ENCODE measurements at places on chromosomes 13 and 19. TPM values are rescaled to one million over a fixed set of nuclear protein-coding genes. Genes with fewer than 3 reads are reported as not detected.

Gene ADAMTS10
- not detected for total RNA-seq

Gene DEDD2
- 17.3 TPM for total RNA-seq

Gene ADGRE1
- total RNA-seq = not detected

Gene TIMM50
- 36.0 TPM for total RNA-seq

Gene GPR12
- total RNA-seq = not detected

Gene CGB2
- total RNA-seq = not detected

Gene SLITRK6
- 20.3 TPM for total RNA-seq

Gene GPR180
- total RNA-seq = 11.5 TPM

Gene CPB2
- not detected for total RNA-seq

Gene ADGRL1
- total RNA-seq = 9.0 TPM

Gene PLK5
- not detected for total RNA-seq

Gene ACER1
- total RNA-seq = not detected

Gene ZNF667
- 8.7 TPM for total RNA-seq

Gene FFAR1
- total RNA-seq = not detected

Gene SLC10A2
- total RNA-seq = not detected

Gene LIM2
- total RNA-seq = not detected

Gene B3GNT3
- total RNA-seq = 8.8 TPM

Gene GAPDHS
- total RNA-seq = not detected

Gene FGF9
- not detected for total RNA-seq

Gene GRK1
- total RNA-seq = not detected

Gene GJA3
- total RNA-seq = 1.7 TPM

Gene C19orf18
- total RNA-seq = 0.50 TPM

Gene NECTIN2
- 51.0 TPM for total RNA-seq

Gene SERTAD3
- 34.3 TPM for total RNA-seq

Gene KLK2
- not detected for total RNA-seq

Gene CERS1
- 0.33 TPM for total RNA-seq

Data from mammary epithelial cell (primary cell).